ENCODE measurements at places on chromosomes 7 and 10.

DNA sequence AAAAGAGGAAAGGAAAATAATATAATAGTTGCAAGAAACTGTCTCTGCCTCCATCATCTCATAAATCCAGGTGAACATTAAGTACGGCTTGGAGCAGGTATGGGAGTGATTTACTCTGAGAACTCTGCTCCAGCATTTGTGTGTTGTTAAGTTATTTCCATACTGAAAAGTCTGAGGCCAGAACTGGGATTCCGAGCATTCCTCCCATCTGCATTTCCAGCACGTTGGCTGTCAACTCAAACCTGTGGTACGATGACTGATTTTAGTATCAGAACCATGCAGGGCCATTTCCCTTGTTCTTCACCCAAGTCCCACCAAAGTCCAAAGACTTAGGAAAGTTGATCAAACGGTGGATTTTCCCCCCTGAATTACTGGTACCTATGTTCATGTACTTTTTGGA is 104.9 kb downstream of the CREB5 start:
- no peak for DNase-seq

DNA sequence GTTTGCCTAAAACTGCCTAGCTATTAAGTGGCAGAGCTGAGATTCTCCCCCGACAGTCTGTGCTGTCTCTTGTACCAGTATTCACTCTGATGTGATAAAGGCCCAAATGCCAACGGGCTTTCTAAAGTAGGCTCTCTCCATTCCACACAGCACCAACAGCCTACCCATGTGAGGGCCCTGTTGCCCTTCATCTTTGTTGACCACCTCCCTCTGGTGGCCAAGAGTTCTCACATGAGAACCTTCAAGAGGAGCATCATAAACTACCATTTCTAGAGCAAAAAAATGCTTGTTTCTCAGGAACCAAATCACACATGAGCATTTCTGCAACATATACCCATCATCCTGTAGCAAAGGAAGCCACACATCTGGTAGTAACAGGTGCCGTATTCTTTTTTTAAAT is 185.8 kb downstream of the GRM8 start:
- DNase-seq: no peak

- no peak for DNase-seq
These were observed 21.4 kb downstream of the ACBD7 start for GRCh38 chr10:15067154-15067553.

GRCh38 chr7:134697205-134697886 is 50.7 kb downstream of the BPGM start:
- DNase-seq: no peak
